ENCODE measurements at places on chromosomes 6 and 20.

GRCh38 chr6:134637847-134638437 is 312.0 kb downstream of the ALDH8A1 start:
- DNase-seq: no peak

DNA sequence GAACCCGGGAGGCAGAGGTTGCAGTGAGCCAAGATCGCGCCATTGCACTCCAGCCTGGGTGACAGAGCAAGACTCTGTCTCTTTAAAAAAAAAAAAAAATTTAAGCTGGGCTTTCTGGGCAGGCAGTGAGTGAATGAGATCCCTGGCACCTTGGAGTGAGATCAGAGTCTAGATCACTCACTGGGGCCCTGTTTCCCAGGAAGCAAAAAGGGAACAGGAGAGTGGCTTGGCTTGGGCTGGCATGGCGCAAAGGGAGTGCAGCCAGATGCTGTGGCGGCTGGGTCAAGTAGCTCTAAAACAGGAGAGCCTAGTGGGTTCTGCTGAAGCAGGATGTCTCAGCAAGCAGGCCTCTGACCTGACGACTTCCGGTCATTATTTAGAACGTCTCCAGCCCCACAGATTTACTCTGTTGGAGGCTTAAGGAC is 10.4 kb downstream of the PLCG1 start:
- DNase-seq: no peak

DNA sequence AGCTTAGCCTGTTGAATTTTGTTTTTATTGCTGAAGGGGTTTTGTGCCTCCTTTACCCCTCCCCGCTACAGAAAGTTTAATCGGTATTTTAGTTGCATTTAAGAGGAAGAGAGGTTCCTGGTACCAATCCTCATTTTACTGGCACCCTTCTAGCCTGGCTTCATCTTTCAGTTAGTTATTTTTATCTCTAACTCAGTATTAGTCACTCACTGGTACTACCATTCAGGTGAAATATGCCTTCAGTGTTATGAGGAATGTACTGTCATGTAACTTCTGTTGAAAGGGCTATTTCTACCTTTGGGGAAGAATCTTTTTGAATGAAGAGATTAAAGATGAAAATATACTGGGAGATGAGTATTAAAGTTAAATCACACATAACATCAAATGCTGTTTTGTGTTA is 211.8 kb downstream of the CDKAL1 start:
- no peak for DNase-seq

GRCh38 chr6:14885498-14885897 is 360.4 kb upstream of the JARID2 start:
- DNase-seq: no peak

Data from globus pallidus (tissue), 1 donor.